ENCODE measurements at places on chromosomes 4 and X. TPM values are rescaled to one million over a fixed set of nuclear protein-coding genes. Genes with fewer than 3 reads are reported as not detected.

DNA sequence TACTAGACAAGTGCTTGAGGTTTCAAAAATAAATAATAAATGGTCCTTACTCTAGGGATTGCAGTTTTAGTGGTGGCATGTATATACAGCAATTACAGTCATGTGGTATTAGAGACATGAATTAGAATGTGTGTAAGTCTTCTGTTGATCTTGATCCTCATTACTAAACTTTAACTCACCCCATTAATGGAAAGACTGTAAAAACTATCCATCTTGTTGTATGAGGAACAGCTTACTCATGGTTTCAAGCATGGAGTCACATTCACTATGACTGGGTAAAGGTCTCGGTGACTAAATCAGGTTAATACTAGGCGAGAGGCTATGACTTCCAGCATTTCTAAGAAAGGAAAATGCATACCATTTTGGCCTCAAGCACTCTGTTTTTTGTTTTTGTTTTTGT, 107.0 kb upstream of the HPGD start:
- H3K4me3 ChIP-seq, result no peak overlapping the region
- H3K27me3 ChIP-seq, result no peaks in the 10 kb centered on the region
- H3K4me1 ChIP-seq, result no peaks in the 10 kb centered on the region
- H3K27ac ChIP-seq, result no peak overlapping the region
- no peaks in the 10 kb centered on the region for H3K36me3 ChIP-seq
- ATAC-seq, result peak; percentile 93

DNA sequence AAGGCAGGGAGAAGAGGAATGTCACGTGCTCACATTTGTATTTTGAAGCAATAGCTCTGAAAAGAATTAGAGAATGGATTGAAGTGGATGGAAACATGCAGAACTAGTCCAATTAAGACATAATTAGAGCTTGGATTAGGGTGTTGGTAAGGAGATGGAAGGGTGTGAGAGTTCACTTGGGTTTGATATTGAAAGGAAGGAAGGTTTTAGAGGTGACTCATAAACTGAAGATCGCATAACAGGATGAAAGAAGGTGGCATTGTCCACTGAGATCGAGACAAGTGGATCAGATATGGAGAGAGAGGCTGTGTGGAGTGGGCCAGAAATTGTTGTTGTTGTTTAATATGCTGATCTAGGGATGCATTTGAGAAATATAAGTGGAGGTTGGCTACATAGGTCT, 244.0 kb upstream of the SMIM31 start:
- no peak for ATAC-seq
- H3K27me3 ChIP-seq, result no peaks in the 10 kb centered on the region
- H3K27ac ChIP-seq, result no peak overlapping the region
- no peak overlapping the region for H3K4me3 ChIP-seq

- ATAC-seq, result peak; percentile 39
- peaks cover 31% of the 10 kb centered on the region for H3K27me3 ChIP-seq
- no peaks in the 10 kb centered on the region for H3K36me3 ChIP-seq
These were observed 384.4 kb downstream of the RAPGEF2 start for GRCh38 chr4:159487284-159487747.

GRCh38 chrX:39157796-39158195, 356.5 kb downstream of the MID1IP1 start:
- no peaks in the 10 kb centered on the region for H3K36me3 ChIP-seq
- H3K4me1 ChIP-seq, result peaks cover 1% of the 10 kb centered on the region
- H3K27me3 ChIP-seq, result peaks cover 9% of the 10 kb centered on the region
- H3K27ac ChIP-seq, result no peak overlapping the region
- H3K4me3 ChIP-seq, result no peak overlapping the region

CPZ gene
- total RNA-seq, result not detected

ERAS gene
- total RNA-seq, result 0.26 TPM

- no peak overlapping the region for H3K4me3 ChIP-seq
- no peak overlapping the region for H3K27ac ChIP-seq
- ATAC-seq, result no peak
- no peaks in the 10 kb centered on the region for H3K4me1 ChIP-seq
These were observed 54.4 kb upstream of the LCORL start for GRCh38 chr4:18075823-18076433.

GRCh38 chr4:169661761-169662160, 41.4 kb downstream of the CLCN3 start:
- no peak overlapping the region for H3K4me3 ChIP-seq
- peaks cover 16% of the 10 kb centered on the region for H3K4me1 ChIP-seq
- no peak for ATAC-seq
- H3K27ac ChIP-seq, result no peak overlapping the region
- H3K27me3 ChIP-seq, result no peaks in the 10 kb centered on the region
- peaks cover 17% of the 10 kb centered on the region for H3K36me3 ChIP-seq

SUPT20HL1 gene
- 1.4 TPM for total RNA-seq

CHRNA9 gene
- not detected for total RNA-seq

- H3K36me3 ChIP-seq, result no peaks in the 10 kb centered on the region
- ATAC-seq, result no peak
- H3K4me1 ChIP-seq, result no peaks in the 10 kb centered on the region
- no peaks in the 10 kb centered on the region for H3K27me3 ChIP-seq
- H3K4me3 ChIP-seq, result no peak overlapping the region
- H3K27ac ChIP-seq, result no peak overlapping the region
These were observed 34.0 kb downstream of the WDFY3 start for GRCh38 chr4:84932462-84932861.

- H3K27ac ChIP-seq, result peak overlapping the region; percentile 1
- H3K36me3 ChIP-seq, result peaks cover 29% of the 10 kb centered on the region
- no peak for ATAC-seq
- no peaks in the 10 kb centered on the region for H3K27me3 ChIP-seq
- peaks cover 21% of the 10 kb centered on the region for H3K4me1 ChIP-seq
These were observed 1.1 kb downstream of the OCIAD2 start for GRCh38 chr4:48905363-48906015.

- ATAC-seq, result no peak
- no peaks in the 10 kb centered on the region for H3K36me3 ChIP-seq
- no peak overlapping the region for H3K27ac ChIP-seq
- H3K4me3 ChIP-seq, result no peak overlapping the region
- H3K4me1 ChIP-seq, result no peaks in the 10 kb centered on the region
These were observed 318.8 kb downstream of the ZNF674 start for GRCh38 chrX:46226422-46226821.

GRCh38 chr4:176186067-176186466, 9.3 kb downstream of the SPATA4 start:
- H3K27ac ChIP-seq, result no peak overlapping the region
- H3K27me3 ChIP-seq, result peaks cover 34% of the 10 kb centered on the region
- H3K36me3 ChIP-seq, result no peaks in the 10 kb centered on the region
- no peak for ATAC-seq
- H3K4me1 ChIP-seq, result no peaks in the 10 kb centered on the region
- H3K4me3 ChIP-seq, result no peak overlapping the region

TKTL2 gene
- not detected for total RNA-seq

DNA sequence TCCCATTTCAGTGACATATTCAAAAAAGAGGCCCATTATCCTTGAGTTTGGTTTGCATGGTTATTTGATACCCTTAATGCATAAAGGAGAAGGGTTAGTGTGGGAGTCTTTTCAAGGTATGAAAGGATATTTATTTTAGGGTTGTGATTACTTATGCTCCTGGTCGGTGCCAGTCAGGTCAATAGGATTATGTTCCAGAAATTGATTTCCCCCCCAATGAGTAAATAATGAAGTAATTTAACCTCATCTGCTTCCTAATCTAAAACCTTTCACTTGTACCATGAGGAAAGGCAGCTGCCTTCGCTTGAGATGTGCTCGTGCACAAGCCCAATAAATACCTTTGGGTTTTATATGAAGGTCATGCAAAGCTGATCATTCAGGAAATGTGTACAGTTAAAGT, 55.0 kb upstream of the NR0B1 start:
- no peak for ATAC-seq
- H3K4me3 ChIP-seq, result no peak overlapping the region
- H3K27ac ChIP-seq, result no peak overlapping the region
- H3K27me3 ChIP-seq, result peaks cover 2% of the 10 kb centered on the region

- H3K4me1 ChIP-seq, result no peaks in the 10 kb centered on the region
- no peaks in the 10 kb centered on the region for H3K36me3 ChIP-seq
- ATAC-seq, result no peak
- H3K4me3 ChIP-seq, result no peak overlapping the region
- H3K27ac ChIP-seq, result no peak overlapping the region
These were observed 17.7 kb downstream of the PPP4R3C start for GRCh38 chrX:27445438-27445837.

GPRASP1 gene
- total RNA-seq, result 2.3 TPM

FGF16 gene
- total RNA-seq, result not detected

- no peaks in the 10 kb centered on the region for H3K36me3 ChIP-seq
- no peak overlapping the region for H3K27ac ChIP-seq
- H3K27me3 ChIP-seq, result no peaks in the 10 kb centered on the region
- no peak overlapping the region for H3K4me3 ChIP-seq
- peak; percentile 87 for ATAC-seq
These were observed 67.9 kb upstream of the ARX start for GRCh38 chrX:25083661-25084060.

LRRC66 gene
- 0.34 TPM for total RNA-seq

DNA sequence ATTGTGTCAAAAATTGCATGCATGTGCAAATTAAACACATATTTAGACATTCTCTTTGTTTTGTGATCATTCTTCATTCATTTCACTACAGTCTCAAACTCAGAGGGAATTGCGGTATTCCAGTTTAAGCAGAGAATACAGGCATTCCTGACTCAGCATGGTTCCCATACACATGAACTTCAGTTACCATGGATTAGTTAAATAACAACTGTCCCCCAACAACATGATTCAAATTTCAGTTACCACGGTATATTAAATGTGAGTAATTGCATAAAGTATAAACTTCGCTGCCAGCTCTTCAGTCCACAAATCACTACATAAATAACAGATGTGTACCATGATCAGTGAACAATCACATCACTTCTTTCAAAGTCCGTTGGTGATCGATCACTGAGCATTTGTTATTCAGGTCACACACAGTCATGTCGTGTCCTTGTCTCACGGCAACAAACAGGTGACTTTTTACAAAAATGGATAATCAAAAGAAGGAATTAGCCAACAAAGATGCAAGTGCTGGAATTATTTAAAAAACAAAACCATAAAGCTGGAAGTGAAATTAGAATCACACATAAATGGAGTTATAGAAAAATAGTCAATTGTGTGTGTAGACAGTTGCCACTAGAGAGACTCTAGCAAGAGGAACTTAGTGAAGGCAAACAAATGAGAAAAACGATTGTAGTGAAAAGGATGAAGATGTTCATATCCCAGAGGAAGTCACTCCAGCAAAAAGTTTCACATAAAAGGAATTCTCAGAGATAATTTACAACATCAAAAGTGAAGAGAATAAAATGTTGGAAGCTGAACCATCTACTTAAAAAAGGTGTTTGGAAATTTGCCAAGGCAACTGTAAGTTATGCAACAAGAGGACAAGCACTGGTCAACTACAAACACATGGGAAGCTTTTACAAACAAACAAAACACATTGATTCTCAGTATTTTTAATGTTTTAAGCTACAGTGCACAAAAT, 138.6 kb upstream of the SMARCAD1 start:
- no peak overlapping the region for H3K27ac ChIP-seq
- no peak for ATAC-seq
- no peak overlapping the region for H3K4me3 ChIP-seq
- no peaks in the 10 kb centered on the region for H3K36me3 ChIP-seq

PPP1R2C gene
- not detected for total RNA-seq

NDNF gene
- 0.13 TPM for total RNA-seq

GRCh38 chr4:69649629-69650028, 3.4 kb downstream of the UGT2A1 start:
- H3K36me3 ChIP-seq, result no peaks in the 10 kb centered on the region
- H3K27ac ChIP-seq, result no peak overlapping the region
- no peak for ATAC-seq
- no peaks in the 10 kb centered on the region for H3K27me3 ChIP-seq

- no peaks in the 10 kb centered on the region for H3K27me3 ChIP-seq
- no peak for ATAC-seq
- no peaks in the 10 kb centered on the region for H3K36me3 ChIP-seq
- no peak overlapping the region for H3K4me3 ChIP-seq
These were observed 1875.0 kb upstream of the PCDH7 start for GRCh38 chr4:28845158-28845557.

IDUA gene
- 14.9 TPM for total RNA-seq

GRCh38 chr4:99921174-99921573, 25.2 kb downstream of the DNAJB14 start:
- peak; percentile 54 for ATAC-seq
- H3K36me3 ChIP-seq, result peaks cover 75% of the 10 kb centered on the region
- peaks cover 11% of the 10 kb centered on the region for H3K4me1 ChIP-seq
- no peaks in the 10 kb centered on the region for H3K27me3 ChIP-seq
- H3K27ac ChIP-seq, result peak overlapping the region; percentile 7

GRCh38 chr4:11423465-11423864, 5.2 kb downstream of the HS3ST1 start:
- peaks cover 14% of the 10 kb centered on the region for H3K27me3 ChIP-seq
- no peaks in the 10 kb centered on the region for H3K4me1 ChIP-seq
- ATAC-seq, result no peak
- no peaks in the 10 kb centered on the region for H3K36me3 ChIP-seq
- no peak overlapping the region for H3K4me3 ChIP-seq

SPANXD gene
- not detected for total RNA-seq

DNA sequence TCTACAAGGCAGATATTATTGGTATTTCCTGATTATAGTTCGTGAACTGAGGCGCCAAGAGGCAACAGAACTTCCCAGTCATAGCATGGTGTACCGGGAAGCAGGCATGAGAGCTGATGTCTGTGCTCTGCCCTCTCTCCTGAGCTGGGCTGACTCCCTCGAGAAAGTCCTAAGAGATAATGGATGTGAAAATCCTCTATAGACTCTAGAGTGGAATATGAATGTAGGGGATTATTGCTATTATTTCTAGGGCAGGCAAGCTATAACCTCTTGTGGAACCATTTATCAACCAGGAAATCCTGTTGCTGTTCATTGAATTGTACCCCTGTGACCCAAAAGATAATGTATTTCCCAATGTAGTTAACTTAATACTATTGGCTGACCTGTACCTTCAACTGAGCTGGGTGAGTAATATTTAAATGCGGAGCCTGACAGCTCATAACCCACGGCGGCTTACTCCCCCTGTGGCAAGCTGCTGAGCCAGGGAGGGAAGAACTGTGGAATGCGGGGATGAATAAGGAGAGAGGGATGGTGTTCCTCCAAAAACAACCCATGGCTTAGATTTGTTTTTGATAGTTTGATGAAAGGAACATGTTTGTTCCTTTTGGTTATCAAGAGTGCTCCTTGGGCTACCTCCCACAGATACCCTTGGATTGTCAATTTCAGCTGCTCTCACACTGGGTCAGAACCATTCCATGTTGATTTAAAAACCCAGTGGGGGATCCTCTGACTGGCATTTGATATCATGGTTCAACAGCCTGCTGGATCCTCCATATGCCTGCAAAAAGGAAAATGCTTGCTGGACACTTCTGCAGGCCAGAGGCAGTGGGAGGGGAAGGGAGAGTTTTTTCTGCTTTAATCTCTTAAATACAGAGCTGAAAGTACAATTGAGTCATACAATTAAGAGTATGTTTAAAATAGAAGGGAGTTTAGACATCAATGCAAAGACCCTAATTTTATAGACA, 339.0 kb upstream of the BOD1L1 start:
- H3K27me3 ChIP-seq, result peaks cover 4% of the 10 kb centered on the region
- no peak overlapping the region for H3K4me3 ChIP-seq
- no peaks in the 10 kb centered on the region for H3K36me3 ChIP-seq
- H3K4me1 ChIP-seq, result no peaks in the 10 kb centered on the region
- no peak overlapping the region for H3K27ac ChIP-seq
